Adrenal gland (tissue), 19 donors: ENCODE measurements at places on chromosomes 5 and 9.
A peak's percentile ranks its signal among the peaks of the same experiment; 100 is the strongest.

DNA sequence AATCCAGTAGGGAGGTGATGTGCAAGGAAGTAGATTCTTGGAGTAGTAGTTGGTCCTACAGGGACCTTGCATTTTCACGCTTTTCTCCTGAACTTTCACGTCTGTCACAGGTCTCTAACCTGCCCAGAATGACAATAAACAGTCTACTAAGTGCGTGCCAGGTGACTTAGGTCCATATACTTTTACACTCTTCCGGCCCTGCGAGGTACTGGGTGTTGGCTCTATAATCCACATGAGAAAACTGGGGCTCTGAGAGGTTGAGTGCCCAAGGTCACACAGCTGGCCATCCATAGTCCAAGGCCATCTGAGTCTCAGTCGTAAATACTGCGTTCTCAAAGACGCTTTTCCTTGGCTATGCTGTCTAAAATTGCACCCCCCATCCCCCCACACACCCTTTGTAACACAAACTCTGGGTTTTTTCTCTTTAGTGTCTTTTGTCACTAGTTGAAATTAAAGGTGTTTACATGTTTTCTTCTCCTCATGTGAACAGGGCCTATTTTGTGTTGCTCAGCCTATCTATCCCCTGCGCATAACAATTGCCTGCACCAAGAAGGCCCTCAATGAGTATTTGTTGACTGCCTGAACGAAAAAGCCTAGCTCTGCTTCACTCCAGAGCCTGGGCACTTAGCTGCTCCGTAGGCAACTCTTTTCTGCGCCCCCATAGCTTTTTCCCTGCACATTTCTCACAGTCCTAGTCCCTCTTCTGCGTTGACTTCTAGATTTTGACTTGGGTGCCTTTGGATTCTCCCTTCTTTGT, 943 bp downstream of the SFXN1 start:
- peak; percentile 21 for DNase-seq

DNA sequence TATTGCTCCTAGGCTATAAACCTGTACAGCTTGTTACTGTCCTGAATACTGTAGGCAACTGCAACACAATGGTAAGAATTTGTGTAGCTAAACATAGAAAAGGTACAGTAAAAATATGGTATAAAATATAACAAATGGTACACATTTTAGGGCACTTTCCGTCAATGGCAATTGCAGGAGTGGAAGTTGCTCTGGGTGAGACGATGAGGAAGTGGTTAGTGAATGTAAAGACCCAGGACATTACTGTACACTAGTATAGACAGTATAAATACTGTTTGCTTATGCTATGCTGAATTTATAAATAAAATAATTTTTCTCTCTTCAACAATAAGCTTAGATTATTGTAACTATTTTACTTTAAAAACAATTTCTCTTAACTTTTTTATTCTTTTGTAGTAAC, 15.6 kb upstream of the ADRB2 start:
- no peak for DNase-seq

GRCh38 chr5:179235416-179236400, 109.6 kb downstream of the ADAMTS2 start:
- no peak for DNase-seq

GRCh38 chr5:122576256-122577016, 198.4 kb upstream of the SNX2 start:
- no peak for DNase-seq
